ENCODE measurements at places on chromosomes 7 and 10.

DNA sequence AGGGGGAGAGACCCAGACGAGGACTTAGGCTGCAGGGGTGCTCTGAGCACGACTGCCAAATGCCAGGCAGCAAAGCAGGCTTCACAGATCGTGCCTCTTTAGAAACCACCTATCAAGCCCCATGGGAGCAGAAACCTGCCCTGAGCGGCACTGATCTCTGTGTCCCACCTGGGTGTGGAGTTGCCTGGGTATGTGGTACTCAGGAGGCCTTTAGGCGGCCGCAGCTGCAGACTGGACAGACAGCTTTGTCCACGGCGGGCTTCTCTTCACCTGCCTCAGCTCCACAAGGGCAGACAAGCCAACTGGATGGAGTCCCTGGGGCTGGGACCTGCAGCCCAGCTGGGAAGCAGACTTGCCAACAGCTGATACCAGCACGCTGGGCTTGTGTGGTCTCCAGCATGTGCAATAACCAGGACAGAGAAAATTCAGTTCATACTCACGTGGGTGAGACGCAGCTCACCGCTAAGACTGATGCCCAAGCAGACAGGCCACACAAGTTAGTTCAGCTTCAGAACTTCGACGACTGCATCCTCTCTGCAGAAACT is 163.2 kb downstream of the EBF3 start:
- no peak for DNase-seq

GRCh38 chr10:30227481-30227880 is 121.6 kb downstream of the MTPAP start:
- no peak for DNase-seq

GRCh38 chr10:59361663-59362143 is 646 bp downstream of the FAM13C start:
- DNase-seq: no peak

DNA sequence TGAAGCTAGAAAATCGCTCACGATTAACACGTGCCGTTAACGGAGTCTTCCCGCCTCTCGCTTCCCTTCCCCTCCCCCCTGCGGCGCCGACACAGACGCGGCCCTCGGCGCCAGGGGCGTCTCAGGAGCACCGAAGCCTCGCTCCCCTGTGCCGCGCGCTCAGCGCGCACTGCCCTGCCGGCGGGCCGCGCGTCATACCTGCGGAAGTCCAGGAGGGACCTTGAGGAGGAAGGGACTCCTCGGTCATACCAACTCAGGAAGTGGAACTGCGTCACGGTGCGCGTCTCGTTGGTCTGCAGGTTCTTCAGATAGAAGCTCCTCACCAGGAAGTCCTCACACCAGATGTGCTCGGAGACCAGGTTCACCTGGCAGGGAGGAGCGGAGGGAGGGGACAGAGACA is 239.6 kb downstream of the DNAJB6 start:
- no peak for DNase-seq

DNA sequence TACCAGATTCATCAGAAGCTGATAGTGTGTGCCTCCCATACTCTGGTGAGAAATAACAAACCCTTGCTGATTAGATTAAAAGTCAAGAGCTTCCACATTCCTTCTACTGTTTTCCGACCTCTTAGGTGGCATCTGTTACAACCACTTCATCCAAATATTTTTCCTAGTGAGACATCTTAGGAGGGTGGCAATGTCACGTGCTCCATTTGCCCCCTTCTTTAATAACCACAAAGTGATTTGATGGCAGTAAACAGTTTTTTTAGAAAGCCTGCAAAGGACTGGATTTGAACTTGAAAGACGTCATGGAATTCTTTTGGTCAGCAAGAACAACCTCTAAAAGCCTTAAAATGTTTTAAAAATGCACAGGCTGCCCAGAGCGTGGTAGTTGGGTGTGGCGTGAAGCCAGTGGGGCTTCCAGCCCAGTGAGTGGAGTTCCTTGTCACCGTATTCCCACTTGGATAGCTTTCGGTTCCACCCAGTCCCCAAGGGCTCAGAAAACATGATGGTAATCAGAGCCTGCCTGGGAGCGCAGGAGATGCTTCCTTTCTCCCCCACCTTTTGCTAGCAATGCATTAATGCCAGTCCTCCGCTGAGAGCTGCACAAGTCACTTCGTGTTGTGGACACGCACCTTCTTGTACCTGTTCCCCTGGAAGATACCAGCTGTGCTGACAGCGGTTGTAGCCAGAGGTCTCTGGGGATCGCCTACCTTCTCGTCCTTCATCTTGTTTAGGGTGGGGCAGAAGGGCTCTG is 256.4 kb downstream of the KIAA1217 start:
- no peak for DNase-seq

DNA sequence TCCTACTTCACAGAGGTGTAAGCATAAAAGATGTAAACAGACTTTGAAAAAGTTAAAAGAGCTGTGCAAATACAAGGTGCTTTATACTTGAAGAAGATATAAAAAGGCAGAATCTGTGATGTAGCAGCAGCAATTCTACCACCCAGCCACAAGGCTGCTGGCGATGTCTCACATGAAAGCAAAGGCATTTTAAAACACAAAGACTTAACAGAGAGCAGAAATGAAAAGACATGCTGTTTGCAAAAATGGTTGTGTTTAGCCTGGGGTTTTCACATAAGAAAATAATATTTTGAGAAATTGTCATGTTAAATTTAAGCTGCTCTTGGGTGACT is 85.5 kb upstream of the ZNF800 start:
- DNase-seq: no peak

DNA sequence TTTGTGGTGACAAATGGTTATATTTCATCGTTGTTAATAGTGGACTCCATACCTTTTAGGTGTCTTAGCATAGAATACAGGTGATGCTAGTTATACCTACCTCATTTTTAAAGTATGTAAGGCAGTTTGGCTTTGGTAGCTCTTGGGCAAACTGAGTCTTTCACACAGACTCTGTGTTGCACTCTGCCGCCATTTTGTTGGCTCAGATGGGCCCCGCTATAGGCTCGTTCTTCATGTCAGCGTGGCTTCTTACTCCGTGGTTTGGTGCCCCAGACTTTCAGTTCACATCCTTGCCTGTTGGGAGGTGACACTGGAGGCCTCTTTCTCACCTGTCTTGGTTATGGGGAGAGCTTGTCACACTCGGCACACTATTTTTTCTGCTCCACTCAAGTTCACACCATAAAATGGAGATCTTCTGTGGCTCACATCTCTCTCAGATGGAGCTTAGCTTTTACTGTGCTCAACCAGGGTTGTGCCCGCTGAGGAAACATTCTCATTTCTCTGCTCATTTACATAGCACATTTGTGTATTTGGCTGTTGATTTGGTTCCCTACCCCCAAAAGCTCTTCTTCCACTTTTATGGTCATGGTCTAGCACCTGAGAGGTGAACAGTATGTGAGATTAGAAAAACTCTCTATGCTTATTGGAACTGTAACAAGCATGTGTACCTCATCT is 178.5 kb downstream of the ARID5B start:
- DNase-seq: no peak

- DNase-seq: no peak
Measured at GRCh38 chr7:121916211-121916610, 43.2 kb downstream of the PTPRZ1 start.

DNA sequence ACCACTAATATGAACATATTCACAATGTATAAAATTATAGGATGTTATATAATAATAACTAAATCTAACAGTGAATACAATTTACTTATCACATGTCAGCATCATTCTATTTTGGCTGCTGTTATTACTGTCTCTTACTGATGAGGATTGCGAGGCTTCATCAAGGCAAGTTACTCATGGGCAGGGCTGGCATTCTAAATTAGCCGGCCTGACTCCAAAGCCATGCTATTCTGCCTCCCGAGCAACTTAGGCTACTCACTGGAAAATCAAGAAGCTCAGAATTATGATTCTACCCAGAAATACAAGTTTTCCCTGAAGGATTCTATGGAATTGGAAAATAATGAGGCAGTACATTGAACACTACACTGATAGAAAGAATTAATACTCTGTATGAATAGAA is 101.7 kb downstream of the ICA1 start:
- DNase-seq: no peak

- DNase-seq: no peak
Measured at GRCh38 chr7:99791667-99792369, 7.8 kb upstream of the CYP3A4 start.

- DNase-seq: no peak
Measured at GRCh38 chr10:91681361-91682276, 48.7 kb upstream of the PPP1R3C start.

- DNase-seq: no peak
Measured at GRCh38 chr7:152520861-152521302, 85.1 kb upstream of the KMT2C start.

DNA sequence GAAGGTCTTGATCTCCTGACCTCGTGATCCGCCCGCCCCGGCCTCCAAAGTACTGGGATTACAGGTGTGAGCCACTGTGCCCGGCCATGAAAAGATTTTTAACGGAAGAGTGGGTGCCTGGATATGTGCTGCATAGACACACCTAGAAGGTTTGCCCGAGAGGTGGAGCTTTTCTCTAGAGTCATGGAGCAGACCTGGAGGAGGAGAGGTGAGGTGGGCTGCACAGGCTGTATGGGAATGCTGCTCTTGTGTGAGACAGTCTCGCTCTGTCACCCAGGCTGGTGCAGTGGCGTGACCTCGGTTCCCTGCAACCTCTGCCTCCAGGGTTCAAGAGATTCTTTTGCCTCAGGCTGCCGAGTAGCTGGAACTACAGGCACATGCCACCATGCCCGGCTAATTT is 103.3 kb downstream of the ACTR3B start:
- DNase-seq: no peak

DNA sequence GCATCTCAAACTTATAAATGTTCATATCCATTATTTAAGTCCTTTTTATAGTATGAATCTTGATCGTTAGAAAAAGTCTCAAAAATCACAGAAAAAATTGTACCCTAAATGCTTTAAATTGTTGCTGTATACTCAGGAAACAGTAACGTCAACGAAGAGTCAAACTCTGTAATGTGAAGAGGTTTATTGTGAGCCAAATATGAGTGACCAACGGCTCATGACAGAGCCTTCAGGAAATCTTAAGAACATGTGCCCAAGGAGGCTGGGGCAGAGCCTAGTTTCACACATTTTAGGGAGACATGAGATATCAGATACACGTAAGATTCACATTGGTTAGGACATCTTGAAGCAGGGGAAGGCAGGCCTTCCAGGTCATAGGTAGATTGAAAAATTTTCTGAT is 86.1 kb downstream of the PIP4K2A start:
- DNase-seq: no peak

DNA sequence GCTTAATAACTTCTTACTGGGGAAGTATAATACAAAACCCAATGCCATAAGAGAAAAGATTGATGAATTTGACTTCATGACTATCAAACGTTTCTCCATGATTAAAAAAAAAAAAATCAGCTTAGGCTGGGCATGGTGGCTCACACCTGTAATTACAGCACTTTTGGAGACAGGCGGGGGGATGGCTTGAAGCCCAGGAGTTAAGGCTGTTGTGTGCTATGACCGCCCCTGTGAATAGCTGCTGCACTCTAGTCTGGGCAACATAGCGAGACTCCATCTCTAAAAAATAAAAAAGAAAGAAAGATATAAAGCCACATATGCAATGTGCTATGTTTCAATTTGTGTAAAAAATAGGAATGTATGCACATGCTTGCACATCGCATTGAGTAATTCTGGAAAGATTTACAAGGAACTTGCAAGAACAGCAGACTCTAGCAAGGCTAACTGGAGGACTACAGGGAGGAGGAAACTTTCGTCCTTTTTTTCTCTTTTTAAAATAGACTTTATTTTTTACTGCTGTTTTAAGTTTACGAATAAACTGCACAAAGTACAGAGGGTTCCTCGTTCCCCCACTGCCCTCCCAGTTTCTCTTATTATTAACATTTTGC is 10.3 kb upstream of the RARRES2 start:
- no peak for DNase-seq

DNA sequence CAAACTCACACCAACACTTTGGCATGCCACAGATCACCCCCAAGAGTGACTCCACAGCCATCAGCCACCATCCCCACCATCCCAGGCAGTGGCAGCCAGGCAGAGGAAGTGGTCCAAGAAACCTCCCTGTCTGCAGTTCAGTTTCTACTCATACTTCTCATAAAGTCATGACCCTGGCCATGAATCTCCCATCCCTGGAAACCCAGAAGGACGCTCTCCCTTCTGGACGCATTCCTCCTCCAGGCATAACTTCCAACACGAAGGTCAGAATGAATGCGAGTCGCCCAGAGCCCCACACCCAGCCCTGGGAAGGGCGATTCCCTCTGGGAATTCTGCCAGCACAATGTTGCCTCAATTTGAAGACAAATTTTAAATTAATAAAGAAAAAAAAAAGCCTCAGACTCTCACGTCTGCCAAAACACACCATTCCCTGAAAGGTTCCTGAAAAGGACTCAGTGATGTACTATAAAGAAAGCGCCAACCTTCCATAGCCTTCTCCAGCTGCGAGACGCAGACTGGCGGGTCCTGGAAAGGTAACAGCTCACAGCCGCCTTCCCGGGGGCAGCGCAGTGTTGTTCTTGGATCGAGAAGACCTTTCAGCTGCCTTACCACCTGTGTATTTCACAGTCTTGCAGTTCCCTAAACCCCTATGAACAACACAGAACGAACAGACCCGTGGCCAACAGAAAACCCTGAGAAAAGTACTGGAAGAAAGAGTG is 307.6 kb downstream of the FRMD4A start:
- no peak for DNase-seq

GRCh38 chr10:80110986-80111385 is 21.5 kb upstream of the PLAC9 start:
- no peak for DNase-seq

GRCh38 chr7:134893920-134894319 is 92.4 kb upstream of the AGBL3 start:
- no peak for DNase-seq

DNA sequence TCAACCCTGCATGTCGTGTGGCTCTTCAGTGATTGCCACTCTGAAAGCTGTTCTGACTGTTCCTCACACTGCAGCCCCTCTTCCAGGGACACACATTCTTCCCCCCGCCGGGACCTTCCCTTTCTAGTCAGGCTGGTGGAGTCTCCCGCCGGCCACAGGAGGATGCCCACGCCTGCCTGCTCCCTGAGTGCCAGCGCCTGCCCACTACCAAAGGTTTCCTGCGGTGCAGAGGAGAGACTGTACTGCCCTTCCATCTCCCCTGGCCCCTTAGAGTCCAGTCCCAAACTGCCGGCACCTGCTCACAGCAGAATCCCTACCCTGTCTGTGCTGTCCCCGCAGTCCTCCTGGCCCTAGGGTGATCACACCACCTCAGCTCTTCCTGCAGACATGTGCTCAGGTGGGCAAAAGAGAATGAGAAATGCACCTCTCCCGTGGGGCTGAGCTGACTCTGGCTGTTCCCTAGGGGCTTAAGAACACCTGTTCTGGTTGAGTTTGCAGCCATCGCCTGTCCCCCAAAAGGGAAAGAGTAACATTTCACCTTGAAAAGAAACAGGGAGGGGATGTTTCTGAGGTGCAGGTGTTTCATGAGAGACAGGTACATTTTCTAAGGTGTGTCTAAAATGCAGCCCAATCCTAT is 1.4 kb downstream of the PODXL start:
- no peak for DNase-seq

- DNase-seq: no peak
Measured at GRCh38 chr10:62072901-62073300, 171.4 kb downstream of the ARID5B start.

- DNase-seq: no peak
Measured at GRCh38 chr7:82305347-82306005, 138.1 kb downstream of the CACNA2D1 start.

- DNase-seq: no peak
Measured at GRCh38 chr10:50461834-50462233, 161.9 kb downstream of the SGMS1 start.

- no peak for DNase-seq
Measured at GRCh38 chr7:71871446-71871845, 540.7 kb downstream of the CALN1 start.

- no peak for DNase-seq
Measured at GRCh38 chr7:10146271-10146670, 827.4 kb upstream of the PHF14 start.

- no peak for DNase-seq
Measured at GRCh38 chr7:144842377-144842851, 6.6 kb upstream of the TPK1 start.

Data from NCI-H1417 treated with DMSO at 0.1 percent for 48 hours (cell line).